ENCODE measurements at places on chromosomes 7 and 10.
A peak's percentile ranks its signal among the peaks of the same experiment; 100 is the strongest.

DNA sequence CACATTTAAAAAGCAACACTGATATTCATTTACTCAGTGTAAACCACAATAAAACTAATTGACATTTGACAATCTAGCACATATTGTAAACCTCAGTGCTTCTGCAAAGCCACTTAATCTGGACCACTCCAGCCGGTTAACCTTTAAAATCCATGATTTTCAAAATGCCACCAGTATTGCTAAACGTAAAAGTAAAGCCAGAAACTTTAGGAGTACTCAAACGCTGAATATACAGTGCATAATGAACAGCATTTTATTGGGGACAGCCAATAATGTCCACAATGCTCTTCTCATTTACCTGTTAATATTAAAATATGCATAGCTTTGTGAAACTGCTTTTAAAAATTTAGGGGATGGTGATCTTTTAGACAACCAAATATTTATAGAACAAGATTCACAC, 10.8 kb downstream of the HNRNPA2B1 start:
- DNase-seq: no peak

GRCh38 chr10:96380821-96381220, 22.0 kb upstream of the OPALIN start:
- no peak for DNase-seq

GRCh38 chr7:116327752-116328151, 117.4 kb downstream of the TES start:
- DNase-seq: no peak

GRCh38 chr7:83101530-83101929, 61.2 kb downstream of the PCLO start:
- DNase-seq: no peak

DNA sequence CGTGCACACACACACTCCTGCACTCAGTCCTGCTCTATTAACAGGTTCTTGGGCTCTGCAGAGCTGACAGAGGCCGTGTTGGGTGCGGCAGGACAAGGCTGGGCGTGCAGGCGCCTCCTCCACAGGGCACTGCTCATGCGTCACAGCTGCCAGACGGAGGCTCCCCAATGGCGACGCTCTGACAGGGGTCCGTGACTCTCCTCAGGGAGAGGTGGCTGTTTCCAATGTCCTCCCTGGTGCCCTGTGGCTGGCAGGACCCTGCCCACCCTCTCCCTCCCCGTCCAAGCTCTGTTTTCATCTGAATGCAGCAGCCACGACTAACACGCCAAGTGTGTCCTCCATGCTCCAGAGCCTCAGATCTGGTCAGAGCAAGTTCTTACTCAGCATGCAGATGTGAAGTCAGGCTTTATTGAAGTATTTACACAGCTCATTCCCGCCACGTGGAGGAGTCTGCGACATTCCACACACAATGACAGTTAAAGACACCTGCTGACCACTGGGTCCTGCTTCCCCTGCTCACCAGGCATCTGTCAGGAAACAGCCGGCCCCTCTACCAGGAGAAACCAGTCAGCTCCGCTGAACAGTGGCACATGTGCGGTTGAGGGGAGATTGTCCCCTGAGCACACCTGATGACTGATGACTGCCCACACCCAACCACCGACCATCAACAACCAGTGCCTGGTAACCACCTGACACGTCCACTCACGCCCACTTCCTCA, 116.7 kb downstream of the VIPR2 start:
- no peak for DNase-seq

DNA sequence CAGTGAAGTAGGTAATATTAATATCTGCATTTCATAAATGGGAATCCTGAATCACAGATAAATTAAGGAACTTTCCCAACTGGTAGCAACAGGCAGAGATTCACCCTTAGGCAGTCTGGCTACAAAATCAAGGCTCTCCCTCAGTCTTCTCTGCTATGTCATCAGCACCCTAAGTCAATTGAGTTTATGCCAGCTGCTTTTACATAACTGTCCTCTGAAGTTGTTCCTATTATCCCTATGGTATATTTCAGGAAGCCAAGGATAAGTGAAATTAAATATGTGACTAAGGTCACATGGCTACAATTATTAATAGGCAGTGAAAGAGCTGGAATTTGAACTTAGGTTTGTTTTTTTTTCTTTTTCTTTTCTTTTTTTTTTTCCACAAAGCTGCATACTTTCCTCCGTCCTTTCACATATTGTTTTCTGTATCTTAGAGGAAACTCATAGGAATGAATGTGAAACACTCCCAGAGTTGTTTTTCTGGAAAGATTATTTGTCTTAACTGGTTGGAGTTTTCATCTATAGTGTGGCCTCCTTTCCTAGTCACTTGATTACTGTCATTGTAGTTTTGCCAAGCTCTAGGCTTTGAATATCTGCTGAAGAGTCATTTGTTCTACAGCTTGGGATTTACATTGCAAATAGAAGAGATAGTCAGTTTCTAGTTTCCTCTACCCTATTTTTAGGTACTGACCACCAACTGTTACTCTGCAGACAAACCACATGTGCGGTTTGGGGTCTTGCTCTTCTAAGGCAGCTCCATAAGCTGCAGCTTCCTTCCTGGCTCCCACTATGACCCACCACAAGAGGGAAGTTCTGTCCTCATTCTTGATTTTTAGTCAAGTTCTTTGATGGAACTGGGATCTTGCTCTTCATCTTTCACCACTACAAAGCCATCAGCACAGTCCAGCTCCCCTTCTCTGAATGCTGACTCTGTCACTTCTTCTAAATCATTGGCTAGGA, 338.0 kb upstream of the KIAA1217 start:
- no peak for DNase-seq

DNA sequence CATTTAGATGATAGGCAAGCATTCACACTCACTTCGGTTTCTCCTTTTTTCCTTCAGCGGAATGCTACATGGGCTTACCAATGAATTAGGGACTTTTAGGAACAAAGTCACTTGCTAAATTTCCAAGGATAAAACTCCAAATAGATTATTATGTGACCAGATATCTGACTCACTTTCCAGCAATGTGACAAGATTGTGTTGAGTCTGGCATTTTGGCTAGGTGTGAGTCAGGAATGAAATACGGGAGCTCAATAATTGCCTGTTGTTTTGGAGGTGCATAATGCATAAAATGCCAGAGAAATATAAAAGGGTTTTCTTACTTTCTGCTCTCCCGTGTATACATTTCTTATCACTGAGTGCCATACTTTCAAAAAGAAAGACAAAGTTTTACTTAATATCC, 721.1 kb downstream of the KCNMA1 start:
- no peak for DNase-seq

- DNase-seq: no peak
These were observed 97.6 kb downstream of the CUX1 start for GRCh38 chr7:101915000-101915399.

- no peak for DNase-seq
These were observed 17.7 kb downstream of the SOSTDC1 start for GRCh38 chr7:16447876-16448275.

DNA sequence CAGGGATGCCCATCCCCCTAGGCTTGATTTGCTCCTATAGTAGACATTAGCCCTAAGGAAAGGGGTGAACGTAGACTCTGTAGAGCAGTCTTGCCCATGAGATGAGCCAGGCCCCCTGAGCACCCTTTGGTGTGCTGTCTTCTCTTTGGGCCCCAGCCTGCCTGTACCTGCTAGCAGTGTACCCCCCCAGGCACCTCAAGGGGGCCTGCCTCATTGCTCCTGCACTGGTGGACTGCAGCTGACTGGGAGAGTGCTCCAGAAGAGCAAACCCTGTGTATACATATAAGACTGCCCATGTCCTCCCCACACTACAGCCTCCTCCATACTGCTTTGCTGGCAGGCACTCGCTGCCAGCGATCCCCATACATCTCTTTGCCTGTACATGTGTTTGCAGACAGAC, 206.7 kb downstream of the PCDH15 start:
- no peak for DNase-seq

DNA sequence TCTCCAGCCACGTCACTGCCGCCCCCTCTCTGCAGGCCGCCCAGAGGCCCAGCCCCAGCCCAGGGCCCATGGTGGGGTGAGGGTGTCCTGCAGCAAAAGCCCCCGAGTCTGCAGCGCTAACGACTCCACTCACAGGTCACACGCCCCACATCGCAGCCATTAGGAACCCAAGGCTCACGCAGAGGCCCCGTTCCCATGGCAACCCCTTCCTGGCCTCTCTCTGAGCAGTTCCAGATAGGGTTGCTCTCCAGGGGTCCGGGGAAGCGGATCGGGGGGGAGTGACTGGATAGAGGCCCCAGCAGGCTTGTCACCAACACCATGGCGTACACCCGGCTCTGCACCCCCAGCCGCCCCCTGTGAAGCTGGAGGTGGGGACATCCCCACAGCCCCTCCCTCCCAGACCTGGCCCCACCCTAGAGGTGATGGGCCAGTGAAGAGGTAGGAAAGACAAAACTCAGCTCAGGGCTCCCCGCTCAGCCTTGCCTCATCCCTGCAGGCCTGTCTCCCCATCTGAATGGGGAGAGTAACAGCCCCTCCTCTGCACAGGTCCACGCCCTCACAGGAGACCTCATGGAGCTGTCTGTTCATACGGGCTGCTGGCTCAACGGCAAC, 41.2 kb downstream of the TNRC18 start:
- DNase-seq: no peak

DNA sequence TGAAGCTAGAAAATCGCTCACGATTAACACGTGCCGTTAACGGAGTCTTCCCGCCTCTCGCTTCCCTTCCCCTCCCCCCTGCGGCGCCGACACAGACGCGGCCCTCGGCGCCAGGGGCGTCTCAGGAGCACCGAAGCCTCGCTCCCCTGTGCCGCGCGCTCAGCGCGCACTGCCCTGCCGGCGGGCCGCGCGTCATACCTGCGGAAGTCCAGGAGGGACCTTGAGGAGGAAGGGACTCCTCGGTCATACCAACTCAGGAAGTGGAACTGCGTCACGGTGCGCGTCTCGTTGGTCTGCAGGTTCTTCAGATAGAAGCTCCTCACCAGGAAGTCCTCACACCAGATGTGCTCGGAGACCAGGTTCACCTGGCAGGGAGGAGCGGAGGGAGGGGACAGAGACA, 239.6 kb downstream of the DNAJB6 start:
- DNase-seq: peak; percentile 18

- no peak for DNase-seq
These were observed 4.6 kb downstream of the BHLHA15 start for GRCh38 chr7:98215561-98216495.

DNA sequence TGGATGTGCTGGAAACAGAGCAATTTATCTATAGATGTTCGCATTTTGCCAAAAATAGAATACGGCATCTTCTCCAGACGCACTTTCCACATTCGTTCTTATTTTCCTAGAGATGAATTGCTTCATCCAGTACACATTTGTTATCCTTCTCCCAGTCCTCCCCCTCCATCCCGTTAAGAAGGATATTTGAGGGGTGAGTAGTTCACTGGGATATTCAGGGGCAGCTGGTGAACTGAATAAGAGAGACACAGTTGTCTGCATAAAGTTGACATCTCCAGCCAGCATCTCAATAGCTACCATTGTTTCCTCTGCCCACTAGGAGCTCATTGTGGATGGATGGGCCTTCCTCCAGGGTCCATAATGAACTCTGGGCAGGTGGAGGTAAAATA, 456.8 kb upstream of the NRP1 start:
- DNase-seq: no peak

DNA sequence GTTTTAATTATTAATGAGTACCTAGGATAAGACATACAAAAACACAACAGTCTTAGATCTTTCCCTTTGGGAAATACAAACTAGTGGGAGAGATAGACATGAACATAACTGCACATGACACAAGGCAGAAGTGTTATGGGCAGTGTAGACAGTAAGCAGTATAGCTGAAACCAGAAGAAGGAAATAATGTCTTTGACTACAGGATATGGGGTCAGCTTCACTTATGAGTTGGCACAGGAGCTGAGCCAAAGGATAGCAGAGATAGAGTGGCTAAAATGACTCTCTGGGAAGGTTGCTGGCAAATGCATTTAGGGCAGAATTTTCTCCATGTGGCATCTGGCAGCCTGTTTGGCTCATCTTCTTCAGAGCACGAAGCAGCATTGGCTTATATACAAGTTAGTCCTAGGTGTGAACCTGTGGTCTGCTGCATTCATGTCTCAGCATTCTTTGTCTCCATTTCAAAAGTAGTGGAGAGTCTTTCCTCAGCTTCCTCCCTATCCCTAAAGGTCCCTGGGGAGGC, 60.3 kb upstream of the FEZF1 start:
- no peak for DNase-seq

GRCh38 chr7:96277921-96278320, 44.0 kb downstream of the SLC25A13 start:
- DNase-seq: no peak

DNA sequence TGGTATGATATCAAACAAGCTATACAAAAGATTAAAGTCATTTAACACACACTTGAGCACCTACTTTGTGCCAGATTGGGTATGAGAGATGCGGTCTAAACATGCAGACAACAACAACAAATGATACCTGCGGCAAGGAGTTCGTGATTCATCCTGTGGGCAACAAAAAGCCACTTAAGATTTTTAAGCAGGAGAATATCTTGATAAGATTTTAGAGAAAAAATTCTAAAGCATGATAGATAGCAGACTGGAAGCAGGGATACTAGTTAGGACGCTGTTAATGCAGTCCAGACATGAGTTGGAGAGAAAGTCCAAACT, 1.6 kb upstream of the KBTBD2 start:
- DNase-seq: no peak

DNA sequence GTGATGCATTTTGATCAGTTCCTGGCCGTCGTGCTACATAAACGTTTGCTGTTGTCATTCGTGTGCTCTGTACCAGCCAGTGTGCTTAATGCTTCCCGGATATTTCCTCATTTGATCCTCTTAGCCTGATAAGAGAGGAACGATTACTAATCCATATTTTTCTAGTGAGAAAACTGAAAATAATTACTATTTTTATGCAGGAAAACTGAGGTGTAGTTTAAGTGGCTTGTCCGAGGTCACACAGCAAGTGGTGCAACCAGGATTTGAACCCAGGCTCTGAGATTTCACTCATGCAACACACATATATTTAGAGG, 650 bp upstream of the SORBS1 start:
- DNase-seq: no peak

- no peak for DNase-seq
These were observed 46.2 kb upstream of the MKLN1 start for GRCh38 chr7:131281266-131282048.

DNA sequence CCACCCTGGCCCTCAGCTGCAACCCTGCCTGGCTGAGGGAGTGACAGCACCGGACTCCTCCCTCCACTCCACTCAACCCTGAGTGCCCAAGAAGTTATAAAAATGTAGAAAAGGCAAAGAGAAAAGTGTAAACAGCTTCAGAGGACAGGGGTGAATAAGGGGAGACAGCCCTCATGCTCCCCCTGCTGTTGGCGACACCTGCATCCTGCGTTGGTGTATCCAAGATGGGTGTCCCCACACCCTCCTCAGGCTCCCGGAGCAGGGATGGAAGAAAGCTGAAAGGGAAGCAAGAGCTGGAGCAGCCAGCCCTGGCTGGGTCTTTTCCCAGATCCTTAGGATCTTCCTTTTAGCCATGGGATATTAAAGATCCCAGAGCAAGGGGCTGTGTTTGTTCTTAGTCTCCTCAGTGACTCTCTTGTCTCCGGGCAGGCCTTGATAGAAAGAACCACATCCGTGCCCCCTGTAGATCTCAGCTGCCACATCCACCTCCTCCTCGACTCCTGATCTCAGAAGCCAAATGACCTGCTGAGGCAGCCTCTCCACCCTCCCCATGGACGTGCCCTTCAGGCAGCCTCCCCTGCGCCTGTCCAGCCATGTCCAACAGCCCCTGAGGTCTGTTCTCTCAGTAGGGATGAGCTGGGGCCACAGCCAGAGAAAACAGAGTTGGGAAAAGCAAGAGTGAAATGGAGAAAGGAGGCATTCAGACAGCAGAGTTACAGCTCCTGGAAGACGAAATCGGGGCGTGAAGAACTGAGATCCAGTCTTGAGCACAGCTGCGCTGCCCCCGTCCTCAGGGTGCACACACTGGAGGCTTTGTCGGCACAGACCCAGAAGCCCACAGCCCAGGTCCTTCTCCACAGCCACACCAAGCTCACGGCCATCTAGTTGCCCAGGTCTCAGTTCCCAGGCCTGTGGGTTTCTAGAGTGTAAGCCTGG, 6.8 kb downstream of the FAM131B start:
- no peak for DNase-seq
